ENCODE measurements at places on chromosomes 11 and 22. TPM values are rescaled to one million over a fixed set of nuclear protein-coding genes. Genes with fewer than 3 reads are reported as not detected.

DNA sequence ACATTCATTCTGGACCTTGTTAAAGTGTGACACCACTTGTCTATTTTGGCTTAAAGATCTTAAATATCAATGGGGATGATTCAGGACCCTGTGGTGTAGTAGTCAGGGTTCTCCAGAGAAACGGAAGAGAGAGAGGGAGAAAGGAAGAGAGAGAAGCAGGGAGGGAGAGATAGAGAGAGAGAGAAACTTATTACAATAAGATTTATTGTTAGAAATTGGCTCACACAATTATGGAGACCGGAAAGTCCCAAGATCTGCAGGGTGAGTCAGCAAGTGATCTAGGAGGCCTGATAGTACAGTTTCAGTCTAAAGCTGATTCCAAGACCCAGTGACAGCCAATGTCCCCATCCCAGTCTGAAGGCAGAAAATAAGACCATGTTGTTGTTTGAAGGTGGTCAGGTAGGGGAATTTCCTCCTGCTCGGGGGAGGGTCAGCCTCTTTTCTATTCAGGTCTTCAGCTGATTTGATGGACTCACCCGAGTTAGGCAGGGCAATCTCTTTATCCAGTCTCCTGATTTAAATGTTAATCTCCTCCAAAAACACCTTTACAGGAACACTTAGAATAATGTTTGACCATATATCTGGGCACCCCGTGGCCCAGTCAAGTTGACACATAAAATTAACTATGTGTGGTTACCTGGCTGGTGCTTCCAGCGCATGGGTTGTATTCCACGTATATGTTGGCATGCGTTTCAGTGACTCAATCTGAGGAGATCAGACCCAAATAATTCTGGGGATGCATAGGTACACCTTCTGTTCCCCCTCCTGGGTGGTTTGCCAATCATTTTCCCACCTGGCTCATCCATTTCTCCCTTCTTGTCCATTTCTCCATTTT lies 1350.5 kb downstream of the TBC1D22A start:
- no peak for DNase-seq

- DNase-seq, result no peak
Observed at GRCh38 chr11:92253945-92254344, 29.3 kb downstream of the FAT3 start.

DNA sequence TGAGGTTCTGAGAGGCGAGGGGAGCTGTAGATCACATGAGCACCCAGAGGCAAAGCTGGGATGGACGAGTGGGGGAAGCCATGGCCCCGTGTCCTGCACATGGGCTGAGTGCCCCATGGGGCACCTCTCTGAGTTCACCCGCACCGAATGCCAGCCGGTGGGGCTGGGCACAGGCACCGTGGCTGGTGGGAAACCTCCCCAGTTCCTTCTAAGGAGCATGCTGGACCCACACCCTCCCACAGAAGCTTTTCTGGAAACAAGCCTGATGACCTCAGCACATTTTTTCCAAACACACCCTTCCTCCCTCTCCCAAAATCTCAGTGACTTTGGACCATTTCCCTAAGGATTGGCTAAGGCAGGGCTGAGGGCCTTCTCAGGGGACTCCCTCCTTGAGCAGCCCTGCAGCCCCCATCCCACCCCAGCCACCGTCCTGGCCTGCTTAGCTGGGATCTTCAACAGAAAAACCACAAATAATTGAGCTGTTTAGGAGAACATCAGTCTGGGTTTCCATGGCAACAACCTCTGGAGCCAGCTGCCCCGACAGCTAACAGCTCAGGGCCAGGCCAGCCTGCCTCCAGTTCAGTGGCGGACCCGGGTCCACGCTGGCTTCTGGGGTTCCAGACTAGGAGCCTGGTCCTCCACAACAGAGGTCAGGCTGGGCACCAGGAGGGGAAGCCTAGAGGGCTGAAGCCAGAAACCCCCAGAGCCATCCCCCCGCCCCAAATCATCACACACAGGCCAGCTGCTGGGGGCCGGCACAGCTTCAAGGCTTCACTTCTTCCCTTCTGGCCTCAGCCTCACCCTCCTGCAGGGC lies 18.1 kb upstream of the LINC01488 start:
- DNase-seq, result no peak

GRCh38 chr11:13120691-13121090 lies 111.6 kb downstream of the RASSF10 start:
- DNase-seq, result peak; percentile 44

HBE1 gene
- total RNA-seq, result not detected

Data from dermis microvascular lymphatic vessel endothelial cell (primary cell).